ENCODE measurements at places on chromosomes 11 and 22.

GRCh38 chr11:2118677-2119076 is 20.5 kb downstream of the IGF2 start:
- no peak overlapping the region for H3K4me3 ChIP-seq
- peaks cover 8% of the 10 kb centered on the region for H3K27me3 ChIP-seq
- no peak for DNase-seq
- H3K36me3 ChIP-seq: no peaks in the 10 kb centered on the region

GRCh38 chr11:104968355-104968855 is at the start of gene CASP4:
Gene CASP4 (minus strand): TSS chr11:104968574. CDS start chr11:104968525, 49 bp downstream.
- DNase-seq: peak; percentile 38
- H3K4me1 ChIP-seq: peaks cover 33% of the 10 kb centered on the region
- peak within 1 kb of the TSS; percentile 62 for H3K4me3 ChIP-seq
- H3K36me3 ChIP-seq: peaks cover 31% of the 10 kb centered on the region
- H3K27ac ChIP-seq: peak within 1 kb of the TSS; percentile 94
- no peaks in the 10 kb centered on the region for H3K27me3 ChIP-seq

DNA sequence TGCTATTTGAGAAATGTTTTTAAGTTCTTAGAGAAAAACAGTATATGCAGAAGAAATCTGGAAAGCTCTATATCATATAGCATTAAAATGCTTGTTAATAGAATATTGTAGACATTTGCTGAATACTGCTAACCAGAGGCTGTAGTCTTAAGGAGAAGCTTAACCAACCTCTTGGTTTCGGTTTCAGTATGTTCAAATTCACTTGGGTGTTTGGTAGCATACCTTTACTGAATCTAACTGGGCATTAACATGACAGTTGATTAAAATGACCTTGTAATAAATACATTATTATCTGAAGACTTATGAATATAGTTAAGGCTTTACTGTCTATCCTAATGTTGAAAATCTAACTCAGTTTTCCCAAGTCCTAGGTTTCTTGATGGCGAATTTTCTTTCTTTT is 5.4 kb downstream of the PCF11 start:
- H3K4me3 ChIP-seq: no peak overlapping the region
- no peak overlapping the region for H3K27ac ChIP-seq
- peaks cover 98% of the 10 kb centered on the region for H3K36me3 ChIP-seq
- peaks cover 63% of the 10 kb centered on the region for H3K4me1 ChIP-seq
- no peak for DNase-seq
- H3K27me3 ChIP-seq: no peaks in the 10 kb centered on the region

GRCh38 chr22:32701034-32701433 is 100.5 kb upstream of the TIMP3 start:
- no peak overlapping the region for H3K27ac ChIP-seq
- H3K4me1 ChIP-seq: no peaks in the 10 kb centered on the region
- no peak overlapping the region for H3K4me3 ChIP-seq
- no peaks in the 10 kb centered on the region for H3K27me3 ChIP-seq
- no peaks in the 10 kb centered on the region for H3K36me3 ChIP-seq

DNA sequence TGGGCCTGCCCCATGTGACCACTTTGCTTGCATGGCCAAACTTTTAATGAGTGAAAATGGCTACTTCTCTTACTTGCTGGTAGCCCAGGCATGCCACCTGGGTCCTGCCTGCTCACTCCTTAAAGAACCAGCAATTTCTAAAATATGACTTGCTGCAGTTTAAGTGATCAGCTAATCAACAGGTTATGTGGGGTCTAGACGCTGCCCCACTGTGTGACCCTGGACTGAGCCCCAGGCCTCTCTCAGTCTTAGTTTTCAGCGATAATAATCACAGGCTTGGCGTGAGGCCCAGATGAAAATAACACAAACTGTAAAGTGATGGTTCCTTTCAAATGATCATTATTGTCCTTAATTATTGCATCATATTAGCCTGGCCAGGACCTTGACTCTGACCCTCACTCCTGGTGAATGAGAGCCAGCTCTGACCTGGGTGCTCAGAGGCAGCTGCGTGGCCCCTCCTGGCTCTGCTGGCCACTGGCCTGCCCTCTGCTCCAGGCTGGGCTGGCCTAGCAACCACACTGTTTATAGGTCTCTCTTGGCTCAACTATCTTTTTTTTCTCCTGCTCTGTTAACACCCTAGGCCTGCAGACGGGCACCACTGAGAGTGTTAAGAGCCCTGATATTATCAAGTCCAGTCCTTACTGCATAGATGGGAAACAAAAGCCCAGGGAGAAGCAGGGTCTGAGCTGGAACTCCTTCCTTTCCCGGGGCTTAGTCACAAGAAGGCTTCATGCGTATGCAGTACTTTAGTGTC is 89.7 kb downstream of the RRM1 start:
- peaks cover 7% of the 10 kb centered on the region for H3K4me1 ChIP-seq
- no peak overlapping the region for H3K27ac ChIP-seq
- DNase-seq: no peak
- no peaks in the 10 kb centered on the region for H3K36me3 ChIP-seq

- no peak overlapping the region for H3K27ac ChIP-seq
- H3K27me3 ChIP-seq: peaks cover 5% of the 10 kb centered on the region
- H3K36me3 ChIP-seq: no peaks in the 10 kb centered on the region
- DNase-seq: peak; percentile 17
- H3K4me3 ChIP-seq: no peak overlapping the region
These were observed 34.6 kb downstream of the IFT27 start for GRCh38 chr22:36741204-36741793.

GRCh38 chr11:111128076-111128870 is 117.3 kb upstream of the POU2AF2 start:
- H3K27me3 ChIP-seq: no peaks in the 10 kb centered on the region
- no peak overlapping the region for H3K4me3 ChIP-seq
- H3K4me1 ChIP-seq: no peaks in the 10 kb centered on the region
- H3K27ac ChIP-seq: no peak overlapping the region
- no peaks in the 10 kb centered on the region for H3K36me3 ChIP-seq

GRCh38 chr11:66328302-66329144 is 7.7 kb downstream of the RIN1 start:
- no peaks in the 10 kb centered on the region for H3K27me3 ChIP-seq
- no peaks in the 10 kb centered on the region for H3K36me3 ChIP-seq
- H3K4me3 ChIP-seq: no peak overlapping the region
- H3K4me1 ChIP-seq: peaks cover 37% of the 10 kb centered on the region

DNA sequence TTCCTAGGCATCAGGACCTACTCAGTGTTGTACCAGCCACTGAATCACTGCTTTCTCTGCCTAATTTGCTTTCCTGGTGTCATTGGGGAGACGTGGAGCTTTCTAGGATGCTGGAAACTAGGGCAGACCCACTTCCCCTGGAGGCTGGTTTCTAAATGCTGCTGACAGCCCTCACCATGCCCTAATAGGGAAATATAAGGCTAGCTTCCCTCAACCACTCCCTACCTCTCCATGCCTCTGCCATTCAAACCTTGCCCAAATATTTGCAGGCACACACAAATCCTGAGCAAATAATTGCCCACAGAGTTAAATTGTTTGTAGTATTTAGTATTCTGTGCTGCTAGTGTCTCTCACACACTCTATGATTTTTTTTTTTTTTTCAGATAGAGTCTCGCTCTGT is 310.2 kb downstream of the DDX10 start:
- no peak overlapping the region for H3K4me3 ChIP-seq
- no peaks in the 10 kb centered on the region for H3K4me1 ChIP-seq
- H3K36me3 ChIP-seq: no peaks in the 10 kb centered on the region
- DNase-seq: no peak

GRCh38 chr11:108562746-108563581 is 30.6 kb downstream of the EXPH5 start:
- H3K36me3 ChIP-seq: no peaks in the 10 kb centered on the region

DNA sequence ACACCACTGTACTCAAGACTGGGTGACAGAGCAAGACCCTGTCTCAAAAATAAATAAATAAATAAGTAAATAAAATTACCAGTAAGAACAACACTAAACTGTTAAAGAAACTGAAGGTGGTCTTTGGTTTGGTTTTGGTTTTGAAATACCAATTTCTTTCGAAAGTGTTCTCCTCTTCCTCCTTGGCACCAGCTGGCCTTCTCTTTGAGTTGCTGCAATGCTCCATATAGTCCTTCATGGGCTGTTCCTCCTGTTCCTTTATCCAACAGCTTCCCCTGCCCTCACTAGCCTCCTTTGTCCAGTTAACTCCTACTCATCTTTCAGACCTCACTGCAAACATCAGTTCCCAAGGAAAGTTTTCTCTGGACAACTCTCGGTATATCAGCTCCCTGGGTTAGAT is 5.0 kb upstream of the UVRAG start:
- H3K36me3 ChIP-seq: no peaks in the 10 kb centered on the region
- no peak overlapping the region for H3K27ac ChIP-seq
- H3K4me3 ChIP-seq: no peak overlapping the region
- no peak for DNase-seq
- peaks cover 11% of the 10 kb centered on the region for H3K4me1 ChIP-seq

GRCh38 chr22:21832291-21833290 is 34.9 kb downstream of the MAPK1 start:
- no peaks in the 10 kb centered on the region for H3K27me3 ChIP-seq
- no peak overlapping the region for H3K27ac ChIP-seq
- H3K36me3 ChIP-seq: peaks cover 12% of the 10 kb centered on the region
- no peak for DNase-seq
- H3K4me3 ChIP-seq: no peak overlapping the region

DNA sequence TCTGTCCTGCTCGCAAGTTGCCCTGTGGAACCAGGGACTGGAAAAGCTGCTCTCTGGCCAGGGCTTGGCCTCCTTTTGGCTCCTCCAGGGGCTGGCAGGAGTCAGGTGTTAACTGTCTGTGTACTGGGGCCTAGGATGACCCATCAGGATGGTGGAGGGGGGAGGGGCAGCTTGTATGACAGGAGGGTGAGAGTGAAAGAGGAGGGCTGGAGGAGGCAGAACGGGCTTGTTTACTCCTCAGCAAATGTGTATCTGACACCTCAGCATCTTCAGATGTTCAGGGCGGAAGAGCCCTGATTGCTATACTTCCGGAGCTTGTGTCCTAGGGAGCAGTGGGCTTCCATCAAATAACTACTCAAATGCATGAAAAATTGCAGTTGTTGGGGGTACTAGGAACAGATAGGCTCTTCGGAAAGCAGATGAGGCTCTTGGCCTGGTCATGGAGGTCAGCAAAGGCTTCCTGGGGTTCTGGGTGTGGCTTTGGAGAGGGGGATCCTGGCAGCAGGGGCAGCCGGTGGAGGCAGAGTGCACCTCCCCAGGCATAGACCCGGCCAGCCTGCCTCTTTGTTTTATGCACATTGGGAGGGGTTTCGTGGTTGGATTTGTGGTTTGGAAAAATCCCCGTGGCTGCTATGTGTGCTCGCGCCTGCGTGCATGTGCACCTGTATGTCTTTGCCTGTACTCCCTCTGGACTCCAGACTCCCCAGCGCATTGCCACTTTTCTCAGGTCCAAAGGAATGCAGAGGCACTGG is 31.2 kb downstream of the CD82 start:
- H3K27me3 ChIP-seq: no peaks in the 10 kb centered on the region
- H3K27ac ChIP-seq: peak overlapping the region; percentile 45
- H3K36me3 ChIP-seq: peaks cover 89% of the 10 kb centered on the region
- peak; percentile 64 for DNase-seq
- H3K4me1 ChIP-seq: peaks cover 17% of the 10 kb centered on the region

DNA sequence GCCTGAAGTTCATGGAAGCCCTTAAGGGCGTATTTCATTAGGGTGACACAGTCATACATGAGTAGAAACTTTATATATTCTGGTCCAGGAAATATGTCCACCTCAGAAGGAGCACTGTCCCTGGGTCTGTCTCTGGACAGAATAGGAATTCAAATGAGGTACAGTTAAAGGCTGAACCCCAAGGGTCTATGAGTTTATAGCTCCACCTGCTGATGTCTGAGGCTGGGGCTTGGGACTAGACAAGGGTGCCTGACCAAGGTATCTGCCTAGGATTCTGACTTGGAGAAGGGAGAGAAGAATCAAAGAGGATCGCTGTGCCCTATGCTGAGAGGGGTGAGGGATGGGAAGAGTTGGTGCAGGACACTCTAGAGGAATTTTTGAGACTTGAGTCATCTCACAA is 14.9 kb downstream of the HEPHL1 start:
- no peak overlapping the region for H3K27ac ChIP-seq
- H3K4me1 ChIP-seq: no peaks in the 10 kb centered on the region
- H3K27me3 ChIP-seq: no peaks in the 10 kb centered on the region
- H3K36me3 ChIP-seq: no peaks in the 10 kb centered on the region

DNA sequence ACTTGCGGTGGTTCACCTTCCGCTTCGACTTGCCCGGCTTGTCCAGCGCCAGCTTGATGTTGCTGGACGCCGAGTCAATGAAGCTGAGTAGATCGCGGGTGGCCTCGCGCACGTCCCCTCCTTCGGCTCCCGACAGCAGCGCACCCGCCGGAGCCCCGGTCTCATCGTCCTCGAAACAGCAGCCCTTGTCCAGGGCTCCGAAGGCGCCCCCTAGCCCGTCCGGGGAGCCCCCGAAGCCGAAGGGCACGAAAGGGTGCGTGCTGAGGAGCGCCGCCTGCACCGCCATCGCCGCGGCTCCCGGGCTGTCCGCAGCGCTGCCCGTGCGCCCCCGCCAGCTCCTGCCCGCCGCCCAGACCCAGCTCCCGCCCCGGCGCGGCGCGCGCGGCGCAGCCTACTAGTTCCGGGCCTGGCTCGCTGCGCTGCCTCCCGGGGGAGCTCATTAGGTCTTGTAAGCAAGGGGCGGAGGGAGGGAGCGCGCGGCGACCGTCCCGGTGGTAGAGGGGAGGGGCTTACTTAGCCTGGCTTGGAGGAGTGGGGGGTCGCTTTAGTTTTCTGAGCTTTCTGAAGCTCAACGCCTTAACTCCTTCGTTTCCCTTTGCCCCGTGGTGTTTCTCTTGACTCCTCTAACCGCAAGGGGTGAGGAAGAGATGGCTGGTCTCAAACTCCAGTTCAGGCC is at the start of gene FAM181B:
TSS of gene FAM181B (minus strand) at position 421 of the 676 bp plus-strand sequence. CDS start at position 286, 135 bp downstream.
- no peaks in the 10 kb centered on the region for H3K36me3 ChIP-seq
- H3K4me1 ChIP-seq: no peaks in the 10 kb centered on the region
- H3K4me3 ChIP-seq: no peak within 1 kb of the TSS
- DNase-seq: no peak
- no peaks in the 10 kb centered on the region for H3K27me3 ChIP-seq

DNA sequence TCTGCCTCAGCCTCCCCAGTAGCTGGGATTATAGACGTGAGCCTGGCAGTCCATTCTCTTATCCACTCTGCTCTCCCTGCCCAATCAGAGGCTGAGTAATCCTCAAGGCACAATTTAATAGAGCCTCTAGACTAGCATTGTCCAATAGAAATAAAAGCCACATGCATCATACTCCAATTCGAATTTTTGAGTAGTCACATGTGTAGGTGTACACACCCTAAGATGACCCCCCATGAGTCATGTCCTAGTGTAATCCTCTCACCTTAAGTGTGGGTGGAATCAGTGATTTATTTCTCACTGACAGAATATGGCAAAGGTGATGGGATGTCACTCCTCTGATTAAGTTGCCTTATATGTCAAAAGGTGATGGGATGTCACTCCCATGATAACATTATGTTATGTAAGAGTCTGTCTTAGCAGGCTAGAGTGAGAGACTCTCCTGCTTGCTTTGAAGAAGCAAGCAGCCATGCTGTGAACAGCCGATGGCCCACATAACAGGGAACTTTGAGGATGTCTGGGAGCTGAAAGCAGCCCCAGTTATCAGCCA is 61.3 kb downstream of the MN1 start:
- peaks cover 3% of the 10 kb centered on the region for H3K27me3 ChIP-seq
- H3K4me3 ChIP-seq: no peak overlapping the region
- H3K4me1 ChIP-seq: no peaks in the 10 kb centered on the region
- H3K36me3 ChIP-seq: no peaks in the 10 kb centered on the region
- no peak for DNase-seq
- no peak overlapping the region for H3K27ac ChIP-seq

- no peaks in the 10 kb centered on the region for H3K4me1 ChIP-seq
- H3K27me3 ChIP-seq: peaks cover 3% of the 10 kb centered on the region
- no peak for DNase-seq
- H3K27ac ChIP-seq: no peak overlapping the region
- no peaks in the 10 kb centered on the region for H3K36me3 ChIP-seq
- H3K4me3 ChIP-seq: no peak overlapping the region
These were observed 65.8 kb downstream of the MORC2 start for GRCh38 chr22:30902496-30903357.

Data from DND-41 (cell line).